Endothelial cell of coronary artery (primary cell): ENCODE measurements at places on chromosomes 11 and 22. TPM values are rescaled to one million over a fixed set of nuclear protein-coding genes. Genes with fewer than 3 reads are reported as not detected.

The PKNOX2 gene
- not detected in 2 replicates for total RNA-seq

The OR1S2 gene
- not detected in 2 replicates for total RNA-seq

The LMNTD2 gene
- 0.36 and 1.1 TPM in 2 replicates for total RNA-seq

The EMSY gene
- 9.0 and 12.0 TPM in 2 replicates for total RNA-seq

The INS gene
- total RNA-seq: not detected in 2 replicates

The PKDREJ gene
- total RNA-seq: under 0.01 TPM in 1 of 2 replicates, not detected in the other
